Activated T-cell treated with anti-CD3 and anti-CD28 coated beads, Interleukin-2, amount 50 U/mL, for 72 hours (primary cell): ENCODE measurements at places on chromosomes 16 and 17.
A peak's percentile ranks its signal among the peaks of the same experiment; 100 is the strongest.

- no peak for DNase-seq
- no peak overlapping the region for H3K4me3 ChIP-seq
- no peaks in the 10 kb centered on the region for H3K36me3 ChIP-seq
- no peaks in the 10 kb centered on the region for H3K4me1 ChIP-seq
These were observed 215.8 kb downstream of the CDH8 start for GRCh38 chr16:61820398-61820797.

GRCh38 chr17:81512562-81513371 lies at the start of gene ACTG1:
Gene ACTG1, minus strand, starts transcription at chr17:81512799. Its CDS starts 445 bp downstream, at chr17:81512354.
- no peaks in the 10 kb centered on the region for H3K27me3 ChIP-seq
- DNase-seq, result peak; percentile 92
- peaks cover 45% of the 10 kb centered on the region for H3K4me1 ChIP-seq
- peak within 1 kb of the TSS; percentile 99 for H3K27ac ChIP-seq
- H3K4me3 ChIP-seq, result peak within 1 kb of the TSS; percentile 100

- H3K27ac ChIP-seq, result no peak overlapping the region
- H3K4me1 ChIP-seq, result peaks cover 14% of the 10 kb centered on the region
- peaks cover 27% of the 10 kb centered on the region for H3K27me3 ChIP-seq
- H3K36me3 ChIP-seq, result no peaks in the 10 kb centered on the region
These were observed 3.0 kb downstream of the OTOA start for GRCh38 chr16:21666772-21667171.

DNA sequence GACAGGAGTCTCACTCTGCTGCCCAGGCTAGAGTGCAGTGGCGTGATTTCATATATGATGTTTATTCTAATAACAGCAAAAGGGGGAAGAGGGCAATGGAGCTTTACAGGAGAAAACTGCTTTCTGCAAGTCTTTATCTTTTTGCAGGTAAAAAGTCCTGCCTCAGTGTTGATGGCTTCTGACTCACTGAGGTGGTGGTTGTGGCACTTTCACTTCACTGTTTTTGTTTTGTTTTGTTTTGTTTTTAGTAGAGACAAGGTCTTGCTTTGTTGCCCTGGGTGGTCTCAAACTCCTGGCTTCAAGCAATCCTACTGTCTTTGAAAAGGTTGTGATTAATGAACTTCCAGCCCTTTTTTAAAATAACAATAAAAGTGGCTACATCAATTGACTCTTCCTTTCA lies 68.0 kb upstream of the TBC1D3K start:
- peaks cover 6% of the 10 kb centered on the region for H3K27me3 ChIP-seq
- no peak for DNase-seq
- peaks cover 4% of the 10 kb centered on the region for H3K36me3 ChIP-seq
- peaks cover 5% of the 10 kb centered on the region for H3K4me1 ChIP-seq
- H3K27ac ChIP-seq, result no peak overlapping the region

GRCh38 chr17:57121308-57122042 lies 36.4 kb downstream of the AKAP1 start:
- no peaks in the 10 kb centered on the region for H3K4me1 ChIP-seq
- H3K27ac ChIP-seq, result no peak overlapping the region
- peaks cover 4% of the 10 kb centered on the region for H3K36me3 ChIP-seq

GRCh38 chr17:16938496-16939207 lies 33.3 kb downstream of the TNFRSF13B start:
- H3K36me3 ChIP-seq, result no peaks in the 10 kb centered on the region
- H3K27me3 ChIP-seq, result peaks cover 8% of the 10 kb centered on the region
- H3K4me3 ChIP-seq, result no peak overlapping the region

- H3K4me1 ChIP-seq, result peaks cover 4% of the 10 kb centered on the region
- H3K4me3 ChIP-seq, result no peak overlapping the region
- no peaks in the 10 kb centered on the region for H3K36me3 ChIP-seq
- no peak for DNase-seq
- H3K27ac ChIP-seq, result no peak overlapping the region
- H3K27me3 ChIP-seq, result no peaks in the 10 kb centered on the region
These were observed 184.8 kb downstream of the CCDC182 start for GRCh38 chr17:57560319-57560705.

GRCh38 chr17:39996800-39997199 lies 16.2 kb downstream of the PSMD3 start:
- no peak for DNase-seq
- no peak overlapping the region for H3K27ac ChIP-seq
- no peak overlapping the region for H3K4me3 ChIP-seq

DNA sequence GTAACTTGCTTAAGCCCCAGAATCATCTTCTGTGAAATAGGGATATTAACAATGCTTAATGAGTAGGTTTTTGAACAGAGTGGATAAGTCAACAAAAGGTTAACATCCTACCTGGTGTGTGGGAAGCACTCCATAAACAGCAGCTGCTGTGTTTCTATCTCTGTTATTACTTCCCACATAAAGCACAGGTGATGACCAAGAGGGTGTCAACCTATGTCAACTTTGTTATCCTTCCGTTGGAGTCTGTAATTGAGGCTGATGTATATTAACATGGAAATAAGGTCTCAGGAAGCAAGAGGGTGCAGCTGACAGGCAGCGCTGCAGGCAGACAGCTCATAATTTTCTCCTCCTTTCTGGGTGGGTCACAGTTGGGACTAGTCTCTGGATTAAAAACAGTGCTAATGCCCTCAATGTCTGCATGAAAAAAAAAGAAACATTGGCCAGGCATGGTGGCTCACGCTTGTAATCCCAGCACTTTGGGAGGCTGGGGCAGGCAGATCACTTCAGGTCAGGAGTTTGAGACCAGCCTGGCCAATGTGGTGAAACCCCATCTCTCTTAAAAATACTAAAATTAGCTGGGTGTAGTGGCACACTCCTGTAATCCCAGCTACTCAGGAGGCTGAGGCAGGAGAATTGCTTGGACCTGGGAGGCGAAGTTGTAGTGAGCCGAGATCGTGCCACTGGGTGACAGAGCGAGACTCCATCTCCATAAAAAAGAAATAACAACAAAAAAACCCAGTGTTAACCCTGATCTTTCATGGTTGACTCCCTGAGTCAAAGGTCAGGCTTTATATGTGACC lies 269.6 kb downstream of the SNX29 start:
- no peak overlapping the region for H3K4me3 ChIP-seq
- H3K27ac ChIP-seq, result no peak overlapping the region
- H3K36me3 ChIP-seq, result no peaks in the 10 kb centered on the region
- no peak for DNase-seq
- H3K27me3 ChIP-seq, result no peaks in the 10 kb centered on the region

DNA sequence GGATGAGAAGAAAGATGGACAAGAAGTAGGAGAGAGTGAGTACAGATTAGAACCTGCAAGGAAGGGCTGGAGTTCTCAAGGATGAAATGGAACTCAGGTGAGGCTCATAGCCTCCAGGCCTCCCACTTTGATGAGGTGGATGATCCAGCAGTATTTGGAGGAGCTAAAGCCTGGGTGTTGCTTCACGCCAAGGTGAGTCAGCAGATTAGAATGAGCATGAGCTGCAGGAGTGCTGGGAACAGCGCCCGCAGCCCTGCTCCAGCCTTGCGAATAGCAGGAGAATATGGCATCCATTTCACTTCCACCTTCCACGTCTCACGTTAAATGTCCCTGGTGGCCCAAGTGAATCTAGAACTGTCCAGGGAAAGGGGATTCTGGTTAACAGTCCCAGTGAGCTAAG lies 94.4 kb upstream of the CPHXL start:
- H3K4me3 ChIP-seq, result no peak overlapping the region
- H3K4me1 ChIP-seq, result no peaks in the 10 kb centered on the region
- no peak overlapping the region for H3K27ac ChIP-seq
- no peak for DNase-seq
- no peaks in the 10 kb centered on the region for H3K36me3 ChIP-seq

DNA sequence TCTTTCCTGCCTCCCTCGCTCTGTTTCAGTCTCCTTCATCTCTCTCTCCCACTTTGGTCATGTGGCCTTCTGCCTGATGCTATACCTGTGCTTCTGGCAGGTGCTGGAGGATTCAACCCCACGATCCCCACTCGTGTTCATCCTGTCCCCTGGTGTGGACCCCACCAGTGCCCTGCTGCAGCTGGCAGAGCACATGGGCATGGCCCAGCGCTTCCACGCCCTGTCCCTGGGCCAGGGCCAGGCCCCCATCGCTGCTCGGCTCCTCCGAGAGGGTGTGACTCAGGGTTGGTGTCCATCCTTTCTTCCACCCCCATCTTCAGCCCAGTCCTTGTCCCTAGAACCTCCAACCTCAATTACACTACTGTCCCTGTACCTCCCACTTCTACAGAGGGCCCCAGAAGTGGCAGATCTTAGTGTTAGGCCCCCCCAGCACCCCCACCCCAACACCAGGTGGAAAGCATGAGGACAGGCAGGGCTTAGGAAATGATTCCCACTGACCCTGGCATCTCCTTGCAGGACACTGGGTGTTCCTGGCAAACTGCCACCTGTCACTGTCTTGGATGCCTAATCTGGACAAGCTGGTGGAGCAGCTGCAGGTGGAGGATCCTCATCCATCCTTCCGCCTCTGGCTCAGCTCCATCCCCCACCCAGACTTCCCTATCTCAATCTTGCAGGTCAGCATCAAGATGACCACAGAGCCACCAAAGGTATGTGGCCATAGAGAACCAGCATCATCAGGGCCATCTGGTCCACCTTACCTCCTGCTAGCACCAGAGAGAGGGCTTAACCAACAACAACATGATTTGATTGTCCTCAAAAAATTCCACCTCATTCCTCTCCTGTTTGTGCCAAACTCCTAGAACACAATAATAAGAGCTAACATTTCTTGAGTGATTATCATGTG lies 9.7 kb upstream of the KDM6B start:
- peaks cover 2% of the 10 kb centered on the region for H3K27me3 ChIP-seq
- H3K36me3 ChIP-seq, result no peaks in the 10 kb centered on the region
- DNase-seq, result no peak
- H3K4me1 ChIP-seq, result peaks cover 7% of the 10 kb centered on the region
- no peak overlapping the region for H3K27ac ChIP-seq

DNA sequence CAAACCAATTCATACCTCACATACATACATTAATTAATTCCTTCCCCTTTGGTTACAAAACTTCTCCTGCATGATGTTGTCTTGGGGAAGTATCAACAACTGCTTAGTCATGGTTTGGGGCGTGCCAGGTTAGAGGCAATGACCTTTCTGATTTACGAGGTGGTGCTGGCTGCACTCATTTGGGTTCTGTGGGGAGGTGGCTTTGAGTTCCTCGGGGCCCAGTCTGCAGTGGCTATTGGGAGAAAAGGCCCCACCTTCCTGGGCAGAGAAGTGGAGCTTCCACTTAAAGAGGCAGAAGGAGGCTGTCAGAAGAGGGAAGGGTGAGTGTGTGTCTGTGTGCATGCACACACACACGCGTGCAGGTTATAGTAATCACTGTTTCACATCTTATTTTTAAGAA lies 10.2 kb upstream of the ETV4 start:
- H3K36me3 ChIP-seq, result no peaks in the 10 kb centered on the region
- H3K4me3 ChIP-seq, result no peak overlapping the region
- peaks cover 6% of the 10 kb centered on the region for H3K4me1 ChIP-seq

DNA sequence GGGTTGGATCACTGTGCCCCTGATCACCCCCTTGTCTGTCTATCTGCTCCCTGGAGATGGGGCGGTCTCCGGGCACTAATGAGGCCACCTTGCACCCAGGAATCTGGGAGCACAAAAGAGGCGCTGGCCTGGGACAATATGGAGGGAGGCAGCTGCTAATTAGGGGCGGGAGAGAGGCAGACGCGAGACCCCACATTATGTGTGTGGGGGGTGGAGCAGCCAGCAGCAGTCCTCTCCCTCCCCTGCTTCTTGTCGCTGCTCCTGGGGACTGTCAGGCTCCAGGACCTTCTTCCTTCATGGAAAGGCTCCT lies 324 bp upstream of the HCRT start:
- DNase-seq, result no peak
- H3K4me1 ChIP-seq, result peaks cover 45% of the 10 kb centered on the region
- peaks cover 13% of the 10 kb centered on the region for H3K27me3 ChIP-seq
- H3K27ac ChIP-seq, result no peak overlapping the region
- no peaks in the 10 kb centered on the region for H3K36me3 ChIP-seq

- H3K27ac ChIP-seq, result no peak overlapping the region
These were observed 15.9 kb downstream of the CDH5 start for GRCh38 chr16:66382171-66382965.

DNA sequence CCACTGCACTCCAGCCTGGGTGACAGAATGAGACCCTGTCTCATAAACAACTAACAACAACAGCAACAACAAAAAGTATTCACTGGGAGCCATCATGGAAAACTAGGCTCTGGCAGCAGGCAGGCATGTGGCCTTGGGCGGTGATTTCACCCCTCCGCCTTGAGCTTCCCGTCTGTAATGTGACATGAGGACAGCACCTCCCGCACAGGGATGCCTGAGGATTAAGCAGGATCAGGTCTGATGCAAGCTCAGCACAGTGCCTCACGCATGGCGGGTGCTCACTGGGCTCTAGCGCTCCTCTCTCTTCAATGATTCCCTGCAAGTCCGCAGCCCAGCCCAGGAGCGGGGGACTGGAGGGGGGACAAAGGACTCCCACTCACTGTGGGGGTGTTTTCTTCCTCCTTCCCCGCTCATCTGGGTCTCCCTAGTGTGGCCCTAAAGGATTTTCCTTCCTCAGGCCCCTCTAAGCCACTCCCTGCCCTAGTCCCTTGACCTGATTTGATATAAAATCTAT lies 2.8 kb downstream of the PLCD3 start:
- DNase-seq, result no peak
- no peaks in the 10 kb centered on the region for H3K36me3 ChIP-seq
- peaks cover 6% of the 10 kb centered on the region for H3K4me1 ChIP-seq
- no peak overlapping the region for H3K4me3 ChIP-seq
- H3K27ac ChIP-seq, result no peak overlapping the region

DNA sequence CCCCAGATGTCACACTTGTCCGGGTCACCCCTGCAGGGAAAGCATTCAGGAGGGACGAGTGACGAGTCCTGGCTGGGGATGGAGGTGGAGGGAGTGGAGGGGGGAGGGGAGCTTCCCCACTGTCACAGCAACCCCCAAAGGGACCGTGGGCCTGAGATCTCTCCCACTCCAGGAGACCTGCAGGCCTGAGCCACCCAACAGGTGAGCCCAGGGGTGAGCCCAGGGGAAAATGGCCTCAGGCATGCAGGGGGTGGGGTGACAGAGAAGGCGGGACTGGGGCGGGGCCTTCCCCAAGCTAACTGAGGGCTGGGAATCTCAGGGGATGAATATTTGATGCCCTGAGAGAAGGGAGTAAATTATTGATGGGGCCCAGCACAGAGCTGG lies 2.4 kb downstream of the USH1G start:
- no peaks in the 10 kb centered on the region for H3K36me3 ChIP-seq

DNA sequence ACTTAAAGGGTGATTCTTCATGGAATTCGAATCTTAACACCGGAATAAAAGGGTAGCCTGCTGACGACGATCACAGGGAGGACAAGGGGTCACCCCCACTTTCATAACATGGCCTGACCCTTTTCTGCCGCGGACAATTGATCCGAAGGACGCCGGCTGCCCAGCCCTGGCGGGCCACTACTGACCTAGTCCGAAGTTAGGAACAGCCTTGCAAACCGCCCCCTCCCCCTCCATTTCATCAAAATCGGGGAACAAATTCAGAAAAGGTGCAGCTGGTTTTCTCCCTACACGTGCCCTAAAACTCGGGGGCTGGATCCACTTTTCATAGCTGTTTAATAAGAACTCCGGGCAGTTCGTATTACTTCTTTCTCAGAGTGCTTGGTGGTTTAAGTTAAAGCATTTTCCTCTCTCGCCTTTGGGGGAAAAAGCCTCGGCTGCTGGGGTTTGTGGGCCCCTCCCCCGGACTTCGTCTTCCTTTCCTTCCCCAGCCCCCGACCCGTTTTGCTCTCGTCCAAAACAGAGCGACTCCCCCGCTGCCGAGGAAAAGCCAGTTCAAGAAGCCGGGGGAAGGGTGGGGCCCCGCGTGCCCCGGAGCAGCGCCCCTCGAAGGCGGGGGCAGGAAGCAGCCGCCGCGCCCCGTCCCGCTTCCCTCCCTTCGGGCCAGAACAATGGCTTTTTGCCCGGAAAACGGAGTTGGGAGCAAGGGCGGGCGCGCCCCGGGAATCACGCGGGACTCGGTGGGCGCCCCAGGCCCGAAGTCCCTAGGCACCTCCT lies 641 bp upstream of the CBX2 start:
- peak; percentile 50 for DNase-seq
- peaks cover 77% of the 10 kb centered on the region for H3K27me3 ChIP-seq
- H3K4me3 ChIP-seq, result peak overlapping the region; percentile 78
- no peaks in the 10 kb centered on the region for H3K36me3 ChIP-seq
- H3K4me1 ChIP-seq, result peaks cover 43% of the 10 kb centered on the region
- H3K27ac ChIP-seq, result peak overlapping the region; percentile 61
